Endothelial cell of umbilical vein (primary cell): ENCODE measurements at places on chromosomes 12 and 14.

GRCh38 chr12:123167329-123167728 lies 16.4 kb upstream of the PITPNM2 start:
- no peak for DNase-seq

- DNase-seq = no peak
These were observed 56.3 kb downstream of the KCNH5 start for GRCh38 chr14:62988967-62989366.

DNA sequence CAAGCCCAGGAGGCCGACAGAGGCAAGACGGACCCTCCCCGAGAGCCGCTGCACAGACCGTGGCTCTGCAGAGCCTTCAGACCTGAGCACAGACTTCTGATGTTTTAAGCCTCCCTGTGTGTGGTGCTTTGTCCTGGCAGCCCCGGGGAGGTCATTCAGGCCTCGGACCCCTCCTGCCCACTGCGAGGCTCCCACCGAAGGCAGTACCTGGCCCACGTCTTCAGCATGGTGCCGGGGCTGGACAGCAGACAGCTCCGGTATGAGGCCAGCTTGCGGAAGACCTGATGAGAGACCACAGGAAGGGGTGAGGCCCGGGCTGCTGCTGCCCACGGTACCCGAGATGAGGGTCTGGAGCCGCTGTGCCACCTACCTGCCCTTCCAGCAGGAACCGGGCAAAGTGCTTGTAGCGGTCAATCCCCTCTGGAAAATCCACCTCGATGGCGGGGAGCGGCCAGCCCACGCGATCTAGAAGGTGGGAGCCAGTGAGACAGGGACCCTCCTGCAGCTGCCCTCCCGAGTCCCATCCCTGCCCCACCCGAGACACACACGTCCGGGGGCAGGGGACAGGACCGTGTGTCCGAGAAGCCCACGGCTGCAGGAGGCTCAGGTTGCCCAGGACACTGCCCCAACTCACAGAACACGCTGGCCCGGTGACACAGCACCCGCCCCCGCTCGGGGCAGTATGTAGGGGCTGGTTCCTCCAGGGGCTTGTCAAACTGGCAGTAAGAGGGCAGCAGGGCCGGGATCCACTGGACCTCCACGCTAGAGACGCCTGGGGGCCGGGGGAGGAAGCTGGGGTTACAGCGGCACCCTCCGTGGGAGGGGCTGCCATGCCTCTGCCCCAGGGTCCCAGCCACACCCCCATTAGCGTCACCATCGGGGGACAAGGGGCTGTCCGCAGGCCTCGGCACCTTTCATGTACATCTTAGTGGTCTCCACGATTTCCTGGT lies 35.6 kb upstream of the UBC start:
- DNase-seq = no peak

GRCh38 chr14:99562856-99563748 lies 40.9 kb downstream of the CCDC85C start:
- DNase-seq = peak; percentile 77

DNA sequence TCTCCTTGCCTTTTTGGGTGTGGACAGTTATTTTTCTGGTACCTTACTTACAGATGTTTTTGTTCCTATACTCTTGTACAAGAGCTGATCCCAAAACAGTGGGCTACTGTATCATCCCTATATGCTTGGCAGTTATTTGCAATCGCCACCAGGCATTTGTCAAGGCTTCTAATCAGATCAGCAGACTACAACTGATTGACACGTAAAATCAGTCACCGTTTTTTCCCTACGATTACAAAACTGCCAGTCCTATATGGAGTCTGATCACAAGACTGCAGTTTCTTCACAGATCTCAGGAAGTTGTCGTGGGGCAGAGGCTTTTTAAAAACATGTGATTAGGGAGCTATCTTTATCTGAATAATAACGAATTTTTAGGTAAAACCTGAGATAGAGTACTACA lies 1.3 kb downstream of the LYSET start:
- DNase-seq = peak; percentile 29

- no peak for DNase-seq
These were observed 11.5 kb downstream of the NKX2-1 start for GRCh38 chr14:36508418-36509068.

DNA sequence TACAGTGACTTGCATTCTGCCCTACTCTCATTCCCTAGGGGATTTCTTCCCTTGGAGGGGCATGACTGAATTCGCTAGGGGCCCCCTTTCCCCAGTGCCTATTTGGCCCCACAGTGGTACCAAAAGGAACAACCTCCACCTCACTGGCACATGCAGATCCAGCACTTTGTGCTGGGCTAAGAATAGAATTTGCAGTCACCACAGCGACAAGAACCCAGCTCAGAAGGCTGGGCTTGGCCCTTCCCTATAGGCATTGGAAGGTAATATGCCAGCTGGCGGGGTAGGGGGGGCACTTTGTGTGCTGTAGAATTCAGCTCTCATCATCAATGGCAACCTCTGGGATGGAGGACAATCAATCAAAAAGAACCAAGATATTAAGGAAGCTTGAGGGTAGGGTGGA lies 13.9 kb downstream of the BAZ2A start:
- no peak for DNase-seq
